ENCODE measurements at places on chromosomes 12 and 14.

DNA sequence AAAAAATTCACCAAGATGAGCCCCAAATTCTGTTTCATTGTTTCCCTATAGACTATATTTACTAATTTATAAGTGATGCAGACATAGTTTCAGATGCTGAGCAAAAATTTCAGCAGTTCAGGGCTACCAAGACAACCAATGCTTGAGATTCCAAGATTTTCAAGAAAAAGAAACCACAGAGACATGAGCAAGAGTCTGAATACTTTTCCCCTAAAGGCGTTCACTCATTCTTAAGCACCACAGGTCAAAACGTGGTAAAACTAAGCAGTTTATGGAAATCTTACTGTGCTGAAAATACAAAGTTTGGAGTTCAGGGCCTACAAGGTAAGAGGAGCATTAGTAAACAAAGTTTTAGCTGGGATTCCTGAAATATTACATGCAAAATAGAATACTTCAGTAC, 221.2 kb downstream of the KCNH5 start:
- DNase-seq, result no peak

- DNase-seq, result peak; percentile 91
These were observed 86.8 kb downstream of the RFLNA start for GRCh38 chr12:124381456-124382296.

DNA sequence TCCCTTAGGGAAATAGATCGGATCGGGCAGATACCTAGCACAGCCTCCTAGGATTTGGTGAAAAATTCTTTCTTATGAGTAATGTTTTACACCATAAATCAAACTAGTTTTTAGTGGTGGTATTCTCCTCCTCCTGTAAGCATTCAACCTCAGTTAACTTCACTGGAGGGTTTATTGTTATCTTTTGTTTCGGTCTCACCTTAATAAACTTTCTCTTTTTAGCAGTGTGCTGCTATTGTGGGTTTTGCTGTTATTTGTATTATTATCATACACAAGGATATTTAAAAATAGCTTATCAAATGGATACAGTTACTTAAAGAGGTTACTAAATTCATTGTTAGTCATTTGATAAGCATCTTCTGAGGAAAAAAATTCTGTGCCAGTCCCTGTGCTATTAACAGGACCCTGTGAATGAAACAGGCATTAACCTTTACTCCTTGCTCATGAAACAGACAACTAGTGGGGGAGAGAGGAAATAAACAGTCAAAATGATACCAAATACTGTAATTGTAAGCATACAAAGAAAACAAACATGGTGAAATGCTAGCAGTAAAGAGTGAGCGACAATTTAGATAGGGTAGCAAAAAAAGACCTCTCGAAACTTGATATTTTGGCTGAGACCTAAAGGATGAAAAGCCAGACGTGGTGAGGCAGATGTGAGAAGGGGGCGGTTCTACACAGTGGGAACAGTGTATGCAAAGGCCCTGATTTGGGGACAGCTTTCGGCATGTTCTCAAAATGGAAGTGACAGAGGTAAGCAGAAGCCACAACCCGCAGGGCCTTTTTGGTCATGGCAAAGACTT, 178.7 kb upstream of the SOX5 start:
- DNase-seq, result no peak

DNA sequence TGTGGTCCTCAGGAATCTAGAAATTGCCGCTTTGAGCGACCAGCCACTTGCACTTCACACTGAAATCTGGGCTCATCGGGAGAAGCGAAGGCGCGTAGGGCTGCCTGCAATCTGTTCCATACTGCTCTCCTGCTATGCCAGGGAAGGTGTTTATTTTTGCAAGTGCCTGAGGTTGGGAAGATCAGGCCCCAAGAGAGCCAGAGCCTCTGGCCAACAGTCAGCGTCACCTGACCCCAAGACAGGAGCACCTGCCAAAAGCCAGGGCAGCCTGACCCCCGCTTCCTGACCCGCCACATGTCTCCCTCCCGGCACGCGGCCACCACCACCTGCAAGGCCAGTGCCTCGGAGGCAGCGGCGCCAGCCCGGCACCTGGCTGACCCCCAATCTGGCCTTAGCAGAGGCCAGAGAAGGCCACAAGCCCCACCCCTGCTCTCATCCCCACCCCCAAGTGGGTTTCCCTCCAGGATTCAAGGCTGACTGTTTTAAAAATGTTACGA, 94.4 kb downstream of the CHGA start:
- no peak for DNase-seq

GRCh38 chr12:118374909-118375308, 1.4 kb upstream of the SUDS3 start:
- no peak for DNase-seq

DNA sequence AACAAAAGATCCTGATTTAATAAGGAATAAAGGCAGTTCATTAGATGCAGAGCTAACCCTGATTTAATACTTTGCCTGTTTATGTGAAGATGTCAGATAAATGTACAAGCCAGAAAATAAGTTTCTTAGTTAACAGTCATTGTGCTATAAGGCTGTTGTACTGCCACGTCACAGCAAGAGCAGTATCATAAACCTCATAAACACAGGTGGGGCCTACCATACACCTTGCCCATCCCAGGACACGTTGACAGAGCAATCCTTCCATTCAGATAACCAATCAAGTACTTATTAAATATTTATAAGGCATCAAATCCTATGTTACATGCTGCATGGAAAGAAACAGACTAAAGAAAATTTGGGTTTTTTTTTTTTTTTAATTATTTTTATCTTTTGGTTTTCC, 36.5 kb downstream of the SINHCAF start:
- DNase-seq, result no peak

Measured in PC-3 (cell line).